ENCODE measurements at places on chromosomes 3 and 15.
A peak's percentile ranks its signal among the peaks of the same experiment; 100 is the strongest.

DNA sequence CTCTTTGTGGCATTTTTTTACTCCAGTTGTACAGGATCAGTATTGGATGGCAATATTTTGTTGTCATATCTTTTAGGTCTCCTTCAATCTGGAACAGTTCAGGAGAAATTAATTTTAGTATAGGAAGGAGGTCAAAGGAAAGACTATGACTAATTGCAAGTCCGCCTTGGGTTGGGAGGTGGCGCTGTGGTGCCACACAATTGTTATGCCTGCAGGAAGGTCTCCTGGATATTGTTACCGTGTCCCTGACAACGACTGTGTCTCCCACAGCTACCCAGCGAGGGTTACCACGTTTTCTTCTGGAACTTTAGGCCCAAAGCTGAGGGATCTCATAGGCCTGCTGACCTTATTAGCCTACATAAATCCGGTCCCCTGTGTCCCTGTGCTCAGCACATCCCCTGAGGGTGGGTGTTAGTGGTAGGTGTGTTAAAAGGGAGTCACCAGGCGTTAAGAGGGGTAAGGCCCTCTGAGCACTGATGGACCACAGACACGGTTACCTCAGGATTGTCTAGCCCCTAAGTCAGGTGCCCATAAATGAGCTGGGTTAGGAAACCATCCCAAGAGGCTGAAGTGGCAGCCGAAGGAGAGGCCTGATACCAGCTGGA lies 31.5 kb downstream of the KCNAB1 start:
- DNase-seq: peak; percentile 43

- DNase-seq: no peak
Observed at GRCh38 chr15:25829073-25829472, 34.1 kb downstream of the ATP10A start.

DNA sequence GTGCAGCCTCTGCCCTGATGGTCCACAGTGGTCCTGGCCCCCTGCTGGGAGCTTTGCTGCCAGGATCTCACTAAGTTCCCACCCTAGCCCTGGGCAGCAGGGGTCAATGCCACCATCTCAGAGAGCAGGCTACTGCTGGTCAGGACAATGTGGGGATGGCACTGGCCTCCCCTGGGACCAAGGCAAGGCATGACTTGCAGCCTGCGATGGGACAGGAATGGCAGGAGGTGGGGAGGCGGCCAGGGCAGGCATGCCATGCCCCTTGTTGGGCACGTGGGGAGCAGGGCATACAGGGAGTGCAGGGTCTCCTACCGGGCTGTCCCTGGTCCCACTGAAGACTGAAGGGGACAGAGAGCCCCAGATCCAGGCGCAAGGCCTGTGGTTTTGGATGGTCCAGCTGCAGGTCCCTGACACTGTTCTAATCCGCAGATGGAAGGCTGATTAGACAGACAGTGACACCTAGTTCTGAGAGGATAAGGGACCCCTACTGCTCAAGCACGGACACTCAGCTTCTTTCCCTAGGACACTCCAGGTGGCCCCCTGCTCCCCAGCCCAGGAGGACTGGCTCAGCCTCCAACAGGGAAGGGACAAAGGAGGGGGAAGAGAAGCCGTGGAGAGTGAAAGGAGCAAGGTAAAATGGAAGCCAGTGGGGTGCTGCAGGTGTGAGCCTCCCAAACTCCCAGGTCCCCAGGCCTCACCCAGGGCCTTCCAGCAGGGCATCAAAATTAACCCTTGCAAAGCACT lies 69.2 kb upstream of the RPL32 start:
- DNase-seq: no peak

GRCh38 chr3:194139071-194139813 lies 3.3 kb downstream of the HES1 start:
- no peak for DNase-seq

- no peak for DNase-seq
Observed at GRCh38 chr3:24040311-24040710, 95.2 kb downstream of the NR1D2 start.

DNA sequence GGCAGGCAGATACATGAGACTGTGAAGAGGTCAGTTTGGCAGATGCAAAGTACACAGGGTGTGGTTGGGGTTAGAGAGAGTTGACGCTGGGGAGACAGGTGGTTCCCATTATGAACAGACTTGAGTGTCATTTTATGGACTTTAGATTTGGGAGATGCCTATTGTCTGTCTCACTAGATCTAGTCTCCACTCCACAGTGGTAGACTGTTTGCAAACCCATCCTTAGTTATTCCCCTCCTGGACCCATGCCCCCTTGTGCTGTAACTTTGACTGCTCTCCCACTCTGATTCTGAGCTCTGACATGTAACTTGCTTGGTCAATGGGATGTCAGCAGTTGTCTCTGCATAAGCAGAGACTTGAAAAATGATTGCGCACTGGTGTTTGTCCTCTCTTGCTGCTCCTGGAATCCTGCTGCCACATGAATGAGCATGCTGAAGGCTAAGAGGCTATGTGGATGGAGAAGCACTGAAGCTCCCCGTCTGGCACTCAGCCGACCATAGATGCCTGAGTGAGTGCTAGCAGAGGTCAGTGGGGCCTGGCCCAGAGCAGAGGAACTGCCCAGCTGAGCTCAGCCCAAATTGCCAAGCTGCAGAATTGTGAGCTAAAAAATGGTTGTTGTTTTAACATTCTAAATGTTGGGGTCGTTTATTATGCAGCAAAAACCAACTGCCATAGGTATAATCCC lies 88.2 kb downstream of the FAM43A start:
- DNase-seq: no peak

GRCh38 chr3:60707452-60708020 lies 543.7 kb downstream of the FHIT start:
- DNase-seq: no peak

- no peak for DNase-seq
Observed at GRCh38 chr3:37103103-37103808, 71.1 kb downstream of the LRRFIP2 start.

GRCh38 chr3:116442331-116443021 lies 2.8 kb downstream of the LSAMP start:
- no peak for DNase-seq

DNA sequence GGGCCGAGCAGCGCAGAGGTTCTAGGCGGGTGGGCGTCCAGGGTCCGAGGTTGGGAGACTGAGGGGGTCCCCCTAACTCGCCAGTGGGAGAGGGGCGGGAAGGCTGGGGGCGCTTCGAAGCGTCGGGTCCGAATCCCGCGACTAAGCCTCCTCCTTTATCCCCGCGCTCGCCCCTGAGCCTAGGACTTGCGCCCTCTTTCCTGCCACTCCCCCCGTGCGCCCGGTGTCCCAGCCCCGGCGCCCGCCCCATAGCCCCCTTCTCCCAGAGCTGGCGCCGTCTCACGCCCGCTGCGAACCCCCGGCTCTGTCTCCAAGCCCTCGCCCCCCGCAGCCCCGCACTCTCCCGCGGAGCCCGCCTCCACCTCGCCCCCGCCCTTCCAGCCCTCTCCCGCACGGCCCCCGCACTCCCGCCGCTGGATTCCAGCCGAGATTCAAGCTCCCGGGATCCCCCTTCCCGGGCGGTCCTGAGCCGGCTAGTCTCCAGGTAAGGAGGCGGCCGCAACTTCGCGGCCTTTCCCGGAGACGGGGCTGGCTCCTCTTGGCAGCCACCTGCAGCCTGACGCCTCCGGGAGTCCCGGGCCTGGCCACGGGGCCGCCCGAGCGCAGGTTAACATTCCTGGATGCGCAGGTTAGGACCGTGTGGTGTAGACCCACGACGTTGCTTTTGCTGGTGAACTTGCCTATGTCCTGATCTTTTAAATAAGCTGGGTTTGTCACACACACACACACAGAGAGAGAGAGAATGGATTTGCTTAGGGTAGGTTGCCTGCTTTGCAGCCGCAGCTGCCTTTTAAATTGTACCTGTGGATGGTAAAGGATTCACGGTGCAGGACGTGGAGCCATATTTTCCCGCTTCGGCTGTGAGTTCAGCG lies 563 bp downstream of the PXYLP1 start:
- no peak for DNase-seq

- no peak for DNase-seq
Observed at GRCh38 chr3:136952292-136952691, 5.5 kb upstream of the IL20RB start.

- DNase-seq: no peak
Observed at GRCh38 chr3:149599236-149599635, 58.6 kb downstream of the WWTR1 start.

GRCh38 chr3:155462672-155463071 lies 169.2 kb upstream of the STRIT1 start:
- DNase-seq: no peak

GRCh38 chr3:39213613-39214012 lies 21.2 kb upstream of the XIRP1 start:
- no peak for DNase-seq

DNA sequence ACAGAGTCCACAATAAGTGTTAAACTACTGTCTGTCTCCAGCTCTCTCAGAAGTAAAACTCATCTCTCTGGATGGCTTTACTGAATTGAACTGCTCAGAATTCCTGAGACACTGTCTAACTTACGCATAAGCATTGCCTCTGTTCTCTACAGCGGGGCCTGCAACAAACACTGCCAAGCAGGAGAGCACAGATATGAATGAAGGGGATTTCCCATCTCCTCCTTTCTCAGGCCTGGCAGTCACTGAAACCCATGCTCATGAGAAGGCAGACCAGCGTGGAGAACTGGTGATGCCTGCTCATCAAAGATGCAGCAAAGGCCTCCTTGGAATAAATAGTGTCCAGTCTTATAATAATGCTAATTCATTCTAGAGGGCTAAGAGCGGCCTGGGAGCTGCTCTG lies 10.3 kb downstream of the RASGRP1 start:
- DNase-seq: peak; percentile 52

- DNase-seq: no peak
Observed at GRCh38 chr3:128835096-128835495, 44.3 kb upstream of the ACAD9 start.

DNA sequence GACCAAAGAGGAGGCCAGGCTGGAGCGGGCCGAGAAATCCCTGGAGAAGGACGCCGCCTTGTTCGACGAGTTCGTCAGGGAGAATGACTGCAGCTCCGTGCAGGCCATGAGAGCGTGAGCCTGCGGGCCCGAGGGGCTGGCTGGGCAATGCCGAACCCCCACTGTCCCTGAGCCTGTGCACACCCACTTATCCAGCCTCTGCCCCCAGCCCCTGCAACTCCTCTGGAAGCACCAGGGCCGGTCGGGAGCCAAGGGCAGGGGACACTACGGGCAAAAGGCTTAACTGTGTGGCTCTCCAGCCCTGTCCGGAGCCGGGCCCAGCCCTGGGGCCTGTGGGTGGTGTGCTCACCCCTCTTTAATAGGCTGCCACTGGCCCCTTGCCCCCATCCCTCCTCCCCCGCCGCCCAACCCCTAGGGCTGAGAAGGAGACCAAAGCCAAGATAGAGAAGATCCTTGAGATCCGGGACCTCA lies 24.0 kb downstream of the CFAP100 start:
- DNase-seq: no peak

GRCh38 chr15:79977431-79978054 lies 6.5 kb upstream of the BCL2A1 start:
- DNase-seq: peak; percentile 57

- no peak for DNase-seq
Observed at GRCh38 chr15:57235873-57236272, 140.4 kb upstream of the CGNL1 start.

DNA sequence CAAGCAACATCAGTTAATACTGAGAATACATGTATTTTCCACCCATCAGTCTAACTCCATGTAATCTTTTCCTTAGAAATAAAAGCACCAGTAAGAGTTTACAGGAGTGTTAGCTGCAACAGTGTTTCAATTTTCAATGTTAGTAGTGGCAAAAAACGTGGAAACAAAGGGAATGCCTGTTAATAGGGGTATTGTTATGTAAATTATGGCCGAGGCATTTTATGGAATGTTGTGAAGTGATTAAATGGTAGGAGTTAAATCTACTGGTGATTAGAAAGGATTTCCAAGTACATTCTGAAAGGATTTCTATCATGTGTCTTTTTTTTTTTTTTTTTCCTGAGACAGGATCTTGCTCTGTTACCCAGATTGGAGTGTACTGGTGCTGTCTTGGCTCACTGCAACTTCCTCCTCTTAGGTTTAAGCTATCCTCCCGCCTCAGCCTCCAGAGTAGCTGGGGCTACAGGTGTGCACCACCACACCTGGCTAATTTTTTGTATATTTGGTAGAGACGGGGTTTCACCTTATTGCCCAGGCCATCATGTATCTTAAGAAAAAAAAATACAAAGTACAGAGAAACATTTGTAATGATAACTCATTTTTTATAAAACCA lies 6.6 kb downstream of the ATP6V1A start:
- no peak for DNase-seq

GRCh38 chr3:105473521-105474223 lies 107.0 kb downstream of the ALCAM start:
- no peak for DNase-seq

DNA sequence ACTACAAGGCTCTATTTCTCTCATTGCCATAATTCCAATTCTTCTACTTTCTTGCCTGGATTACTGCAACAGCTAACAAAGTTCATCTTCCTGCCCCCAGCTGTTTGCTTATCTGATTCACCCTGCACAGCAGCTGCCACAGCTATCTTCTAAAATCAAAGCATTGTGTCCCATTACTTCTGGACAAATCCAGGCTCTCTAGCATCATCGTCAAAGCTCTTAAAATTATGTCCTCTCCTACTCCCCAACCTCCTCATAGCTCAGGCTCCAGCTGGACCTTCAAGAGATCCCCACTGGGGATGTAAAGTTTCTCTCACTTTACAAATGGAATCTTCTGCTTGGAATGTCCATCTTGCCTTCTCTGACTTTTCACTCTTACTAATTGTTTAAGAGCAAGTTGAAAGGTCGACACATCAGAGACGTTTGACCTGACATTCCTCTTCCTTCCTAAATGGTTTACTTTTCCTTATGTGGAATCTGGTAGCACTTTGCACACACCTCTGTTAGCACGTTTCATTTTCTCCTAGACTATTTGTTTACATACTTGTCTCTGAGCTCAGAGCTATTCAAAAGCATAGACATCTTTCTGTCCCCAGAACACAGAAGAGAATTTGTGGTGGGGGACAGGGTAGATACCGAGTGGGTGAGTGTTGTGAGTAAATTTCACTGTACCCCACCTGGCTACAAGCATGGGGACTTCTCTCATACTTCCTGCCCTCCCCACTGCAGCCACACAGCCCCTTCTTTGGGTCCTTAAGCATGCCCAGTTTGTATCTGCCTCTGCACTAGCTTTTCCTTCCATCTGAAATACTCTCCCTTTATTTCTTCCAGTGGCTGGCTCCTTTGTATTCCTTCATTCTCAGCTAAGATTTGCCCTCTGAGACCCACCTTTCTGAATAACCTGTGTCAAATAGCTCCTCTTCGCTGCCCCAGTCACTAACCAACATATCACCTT lies 77.9 kb downstream of the SERPINI1 start:
- DNase-seq: no peak

DNA sequence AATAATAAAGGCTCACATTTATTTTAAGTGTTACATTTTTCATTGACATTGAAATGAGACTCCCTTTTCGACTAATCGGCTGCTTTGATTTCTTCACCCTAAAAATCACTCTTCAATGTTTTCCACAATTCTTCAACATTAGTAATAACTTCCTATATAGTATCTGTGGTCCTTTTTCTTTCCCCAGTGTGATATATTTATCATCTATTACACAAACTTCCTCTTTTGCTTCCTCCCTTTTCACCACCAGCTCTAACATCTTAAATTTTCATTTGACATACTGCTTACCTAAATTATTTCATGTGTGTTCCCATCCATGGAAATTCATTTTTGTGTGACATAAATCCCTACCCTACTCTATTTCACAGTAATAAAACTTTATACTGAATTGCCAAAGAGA lies 244.4 kb downstream of the TIGIT start:
- no peak for DNase-seq
